ENCODE measurements at places on chromosomes 2 and 18.
A peak's percentile ranks its signal among the peaks of the same experiment; 100 is the strongest.

- DNase-seq: no peak
Observed at GRCh38 chr2:237900891-237901831, 41.7 kb downstream of the RAMP1 start.

GRCh38 chr18:11047156-11047555 is 102.2 kb downstream of the PIEZO2 start:
- DNase-seq: no peak

DNA sequence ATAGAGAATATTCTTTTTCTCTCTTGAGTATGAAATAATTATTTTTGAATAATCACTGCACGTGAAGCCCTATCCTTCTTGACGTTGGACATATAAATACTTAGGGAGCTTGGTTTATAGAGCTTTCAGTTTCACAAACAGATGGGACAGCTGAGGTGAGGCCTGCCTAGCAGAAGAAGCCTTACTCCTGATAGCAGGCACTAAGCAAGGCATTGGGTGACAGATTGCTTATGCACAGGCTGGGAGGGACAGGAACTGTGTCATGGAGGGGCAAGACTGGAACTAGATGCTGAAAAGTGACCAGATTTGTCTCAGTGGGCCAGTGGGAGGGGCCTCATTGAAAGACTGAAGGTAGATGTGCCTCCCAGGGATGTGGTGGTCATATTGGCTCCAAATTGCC is 220.8 kb downstream of the NEDD4L start:
- DNase-seq: no peak

DNA sequence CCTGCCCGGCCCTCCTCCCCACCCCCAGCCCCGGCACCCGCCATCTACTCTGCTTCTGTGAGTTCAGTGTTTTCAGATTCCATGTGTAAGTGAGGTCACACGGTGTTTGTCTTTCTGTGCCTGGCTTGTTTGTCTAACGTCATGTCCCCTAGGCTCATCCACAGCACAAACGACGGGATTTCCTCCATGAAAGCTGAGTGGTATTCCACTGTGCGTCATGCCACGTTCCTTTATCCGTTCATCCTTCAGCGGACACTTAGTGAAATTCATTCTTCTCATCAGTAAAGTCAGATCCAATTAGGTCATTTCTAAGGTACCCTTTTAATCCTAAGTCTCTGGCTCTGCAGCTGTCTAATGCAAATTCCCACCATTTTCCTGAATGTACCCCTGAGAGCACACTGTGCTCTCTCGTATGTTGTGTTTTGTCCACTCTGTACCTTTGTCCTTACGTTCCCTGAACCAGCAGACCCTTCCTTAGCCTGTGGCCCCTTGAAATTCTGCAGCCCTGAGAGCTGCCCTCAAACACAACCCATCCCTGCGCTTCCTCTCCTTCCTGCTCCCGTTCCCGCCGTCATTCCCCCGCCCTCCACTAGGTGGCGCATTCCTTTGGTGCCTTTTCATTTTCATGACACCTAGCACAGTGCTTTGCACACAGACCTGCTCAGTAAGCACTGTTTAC is 44.1 kb downstream of the TRAPPC12 start:
- peak; percentile 16 for DNase-seq

DNA sequence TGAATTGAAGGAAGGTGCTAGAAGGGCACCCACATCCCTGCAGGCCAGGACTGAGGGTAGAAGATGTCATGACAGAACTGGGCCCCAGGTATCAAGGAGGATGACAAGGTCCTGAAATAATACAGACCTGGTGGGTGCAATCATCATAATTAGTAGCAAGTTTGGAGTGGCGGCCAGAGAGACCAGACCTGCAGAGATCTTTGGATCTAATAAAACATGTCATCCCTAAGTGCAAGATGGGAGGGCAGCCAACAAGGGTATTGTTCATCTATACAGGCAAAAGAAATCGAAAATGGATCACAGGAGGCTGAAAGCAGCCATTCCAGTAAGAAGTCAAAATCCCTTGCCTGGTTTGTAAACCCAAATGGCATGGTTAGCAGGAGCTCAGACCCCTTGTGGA is 111.3 kb upstream of the BOD1L2 start:
- no peak for DNase-seq

DNA sequence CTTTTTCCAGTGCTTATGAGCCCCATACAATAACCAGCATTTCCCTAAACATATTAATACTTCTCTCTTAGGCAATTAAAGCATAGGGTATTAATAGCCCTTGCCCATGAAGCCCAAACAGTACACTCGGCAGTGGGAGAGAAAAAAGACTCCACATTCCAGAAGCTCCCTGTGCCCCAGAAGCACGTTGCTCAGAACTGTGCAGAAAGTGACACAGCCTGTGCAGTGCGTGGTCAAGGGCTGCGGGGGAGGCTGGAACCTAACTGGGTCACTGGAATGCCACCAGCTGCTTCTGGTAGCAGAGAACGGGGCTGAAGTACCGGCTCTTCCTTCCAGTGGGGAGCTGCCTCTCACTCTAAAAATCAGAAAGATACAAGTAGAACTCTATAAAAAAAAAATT is 32.7 kb downstream of the EIPR1 start:
- DNase-seq: no peak

DNA sequence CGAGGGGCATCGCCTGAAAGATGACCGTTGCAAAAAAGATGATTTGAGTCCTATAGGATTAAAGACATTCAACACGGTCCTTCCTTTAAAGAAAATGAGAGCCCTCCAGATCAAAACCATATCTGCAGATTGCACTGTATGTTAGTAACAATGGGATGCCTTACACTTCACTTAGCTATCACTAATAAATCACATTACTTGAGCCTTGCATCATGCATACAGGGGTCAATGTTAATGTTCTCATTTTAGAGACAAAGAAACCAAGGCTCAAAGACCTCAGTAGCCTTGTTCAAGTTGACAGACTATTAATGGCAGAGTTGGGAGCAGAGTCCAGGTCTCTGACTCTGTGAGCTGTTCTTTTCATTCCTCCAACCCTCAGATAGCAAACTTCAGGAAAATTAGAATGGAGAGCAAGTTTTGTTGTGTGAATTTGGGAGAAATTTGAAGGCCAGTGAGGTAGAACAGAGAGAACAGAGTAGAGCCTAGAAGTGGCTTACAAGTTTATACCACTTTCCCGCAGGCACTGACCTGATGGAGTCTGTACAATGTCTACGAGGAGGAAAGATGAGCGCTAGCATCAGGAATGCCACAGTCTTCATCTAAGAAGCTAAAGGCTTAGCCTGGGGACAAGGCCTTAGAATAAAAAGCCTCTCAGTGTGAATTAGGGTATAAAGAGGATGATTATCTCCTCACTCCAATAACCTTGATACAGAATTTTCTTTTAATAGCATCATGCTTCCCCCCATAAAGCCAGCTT is 48.3 kb downstream of the TRIB2 start:
- DNase-seq: no peak

DNA sequence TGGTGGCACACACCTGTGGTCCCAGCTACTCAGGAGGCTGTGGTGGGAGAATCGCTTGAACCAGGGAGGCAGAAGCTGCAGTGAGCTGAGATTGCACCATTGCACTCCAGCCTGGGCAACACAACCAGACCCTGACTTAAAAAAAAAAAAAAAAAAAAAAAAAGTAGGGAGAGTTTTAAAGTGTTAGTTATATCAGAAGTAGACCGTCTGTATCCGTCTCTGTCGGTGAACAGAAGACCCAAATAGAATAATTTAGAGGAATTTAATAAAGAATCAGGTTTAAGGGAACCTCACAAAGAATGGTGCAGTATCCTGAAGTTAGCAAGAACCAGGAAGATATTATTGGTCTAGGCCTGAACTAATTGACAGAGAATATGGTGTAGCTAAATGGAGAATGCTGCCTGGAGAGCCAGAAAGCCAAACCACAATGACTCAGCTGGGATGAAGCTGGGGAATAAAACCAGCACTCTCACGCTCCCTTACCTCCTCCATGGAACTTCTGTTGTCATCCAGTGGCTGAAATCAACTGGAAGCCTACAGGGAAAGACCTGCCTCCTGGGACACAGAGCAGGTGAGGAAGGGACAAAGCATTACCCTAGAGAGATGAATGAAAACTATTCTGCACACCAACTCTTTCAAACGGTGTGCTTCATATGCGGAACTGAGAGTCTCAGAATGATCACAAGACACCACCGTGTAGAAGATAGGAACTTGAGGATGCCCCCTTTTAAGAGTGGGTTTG is 39.1 kb upstream of the PLEKHM3 start:
- DNase-seq: no peak

DNA sequence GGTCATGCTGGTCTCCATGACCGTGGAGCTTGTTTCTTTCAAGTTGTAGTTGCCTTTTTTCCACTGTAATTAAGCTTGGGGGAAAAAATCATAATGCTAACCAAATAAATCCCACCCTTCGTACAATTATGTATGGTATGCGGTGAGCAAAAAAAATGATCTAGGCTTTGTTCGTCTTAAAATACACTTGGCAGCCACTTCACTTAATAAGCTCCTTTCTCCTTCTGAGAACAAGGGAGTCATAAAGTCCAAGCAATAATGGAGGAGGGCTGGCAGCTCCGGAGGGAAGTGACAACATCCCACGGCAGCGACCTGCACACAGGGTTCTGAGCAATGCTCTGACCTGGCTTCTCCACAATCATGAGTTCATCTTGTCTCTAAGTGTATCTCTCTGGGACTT is 91.2 kb upstream of the KLHL29 start:
- no peak for DNase-seq

DNA sequence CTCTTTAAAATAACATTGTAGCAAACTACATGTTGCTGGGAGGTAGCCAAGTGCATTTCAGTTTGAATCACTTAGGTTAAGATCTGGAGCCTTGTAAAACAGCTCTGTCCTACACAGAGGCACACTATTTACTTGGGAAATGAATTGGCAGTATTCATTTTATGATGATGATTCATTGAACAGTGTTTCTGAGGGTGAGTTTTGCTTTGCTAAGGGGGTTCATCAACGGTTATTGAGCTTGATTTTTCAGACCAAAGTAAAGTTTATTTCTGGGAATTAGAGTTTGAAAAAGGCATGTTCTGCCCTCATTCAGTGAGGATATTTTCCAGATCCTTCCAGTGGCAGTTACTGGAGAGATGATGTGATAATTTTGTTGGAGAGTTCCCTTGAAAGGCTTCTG is 55.6 kb downstream of the CCDC85A start:
- no peak for DNase-seq

DNA sequence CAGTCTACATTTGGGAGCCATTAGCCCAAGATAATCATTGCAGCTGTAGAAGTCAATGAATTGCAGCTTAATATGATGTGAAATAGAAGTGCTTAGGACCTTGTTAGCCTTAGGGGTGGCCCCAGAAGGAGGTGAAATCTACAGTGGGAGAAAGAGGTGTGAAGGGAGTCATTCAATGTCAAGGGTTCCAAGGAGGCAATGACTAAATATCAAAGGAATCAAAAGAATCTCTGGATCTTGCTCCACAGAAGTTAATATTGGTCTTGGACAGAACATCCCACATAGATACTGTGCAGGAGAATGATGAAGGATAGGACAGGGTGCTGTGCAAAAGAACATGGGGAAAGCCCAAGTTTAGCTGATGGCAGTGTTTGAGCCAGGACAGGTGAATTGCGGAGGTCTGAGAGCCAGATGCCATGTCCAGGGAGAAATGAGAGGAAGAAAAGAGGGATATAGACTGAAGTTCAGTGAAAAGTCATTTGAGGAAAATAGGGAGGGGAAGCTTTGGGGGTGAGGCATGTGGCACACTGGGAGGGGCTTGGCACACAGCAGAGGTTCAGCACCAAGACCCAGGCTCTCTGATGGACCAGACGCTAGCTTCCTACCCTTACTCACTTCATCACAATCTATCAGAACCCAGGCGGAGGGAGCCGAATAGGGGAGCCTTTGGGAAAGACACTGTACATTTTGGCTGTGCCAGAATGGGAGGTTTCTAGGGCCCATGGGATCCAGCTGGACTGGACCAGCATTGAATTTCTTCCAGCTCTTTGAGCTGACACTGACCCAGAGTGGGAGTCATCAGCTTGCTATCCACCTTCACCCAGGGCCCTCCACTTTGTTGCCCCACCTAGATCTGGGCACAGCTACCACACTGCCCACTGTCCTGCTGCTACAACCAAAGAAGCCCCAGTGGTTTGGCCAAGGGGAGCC is 2.2 kb downstream of the IL1F10 start:
- no peak for DNase-seq

Measured in stimulated activated CD8-positive, alpha-beta memory T cell treated with anti-CD3 and anti-CD28 coated beads, Interleukin-7, amount 100 ng/mL, for 48 hours (primary cell).